ENCODE measurements at places on chromosomes 7 and 10. TPM values are rescaled to one million over a fixed set of nuclear protein-coding genes. Genes with fewer than 3 reads are reported as not detected.
A peak's percentile ranks its signal among the peaks of the same experiment; 100 is the strongest.

DNA sequence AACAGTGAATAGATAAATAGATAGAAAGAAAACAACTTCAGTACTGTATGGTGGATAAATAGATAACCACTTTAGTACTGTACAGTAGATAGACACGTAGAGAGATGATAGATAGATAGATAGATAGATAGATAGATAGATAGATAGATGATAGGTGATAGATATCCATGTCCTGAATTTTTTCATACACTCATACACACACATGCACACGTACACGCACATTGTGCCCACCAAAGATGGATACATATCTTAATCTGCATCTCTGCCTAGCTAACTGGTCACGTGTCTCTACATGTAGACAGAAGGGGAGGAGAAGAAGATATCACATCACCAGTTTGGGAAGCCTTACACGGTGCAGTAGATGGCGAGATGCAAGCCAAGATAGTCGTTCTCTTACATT is 99.2 kb downstream of the ARID5B start:
- H3K27me3 ChIP-seq = no peaks in the 10 kb centered on the region
- no peaks in the 10 kb centered on the region for H3K36me3 ChIP-seq
- DNase-seq = no peak
- H3K4me1 ChIP-seq = peaks cover 5% of the 10 kb centered on the region
- H3K4me3 ChIP-seq = no peak overlapping the region
- no peak overlapping the region for H3K27ac ChIP-seq

GRCh38 chr10:84267503-84268126 is 22.8 kb downstream of the RGR start:
- no peaks in the 10 kb centered on the region for H3K4me1 ChIP-seq
- H3K36me3 ChIP-seq = no peaks in the 10 kb centered on the region

PTPRZ1 gene
- 0.35 TPM for total RNA-seq

- H3K4me3 ChIP-seq = peak overlapping the region; percentile 13
- H3K4me1 ChIP-seq = no peaks in the 10 kb centered on the region
- H3K27ac ChIP-seq = peak overlapping the region; percentile 6
Observed at GRCh38 chr10:47165168-47165710, 134.8 kb upstream of the GDF10 start.

- no peak overlapping the region for H3K4me3 ChIP-seq
- DNase-seq = no peak
- no peaks in the 10 kb centered on the region for H3K36me3 ChIP-seq
- H3K27me3 ChIP-seq = no peaks in the 10 kb centered on the region
- H3K27ac ChIP-seq = no peak overlapping the region
Observed at GRCh38 chr7:157299613-157300368, 37.0 kb upstream of the DNAJB6 start.

- DNase-seq = no peak
- no peak overlapping the region for H3K4me3 ChIP-seq
- no peaks in the 10 kb centered on the region for H3K4me1 ChIP-seq
- H3K27ac ChIP-seq = no peak overlapping the region
Observed at GRCh38 chr7:50954716-50955115, 172.0 kb upstream of the GRB10 start.

LMOD2 gene
- total RNA-seq = not detected

DNA sequence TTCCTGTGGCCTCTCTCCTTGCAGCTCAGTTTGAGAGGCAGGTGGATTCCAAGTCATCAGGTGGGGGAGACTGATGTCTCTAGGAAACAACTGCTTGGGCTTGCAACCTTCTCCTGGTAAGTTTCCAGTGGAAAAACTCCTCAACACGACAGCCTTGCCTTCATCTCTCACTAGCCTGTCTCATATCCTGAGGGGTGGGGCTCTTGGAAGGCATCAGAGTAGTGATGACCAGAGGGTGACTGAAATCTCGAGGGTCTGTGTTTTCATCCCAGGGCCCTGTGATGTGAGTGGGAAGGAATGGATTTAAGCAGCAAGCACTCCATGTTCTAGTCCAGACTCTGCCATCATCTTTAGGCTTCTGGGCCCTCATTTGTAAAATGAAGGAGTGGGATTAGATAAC is 107.0 kb downstream of the NRP1 start:
- no peak overlapping the region for H3K27ac ChIP-seq
- no peaks in the 10 kb centered on the region for H3K4me1 ChIP-seq

GRCh38 chr7:129123510-129123857 is 21.0 kb upstream of the TSPAN33 start:
- H3K36me3 ChIP-seq = no peaks in the 10 kb centered on the region
- no peaks in the 10 kb centered on the region for H3K4me1 ChIP-seq
- no peak overlapping the region for H3K27ac ChIP-seq
- no peak overlapping the region for H3K4me3 ChIP-seq

Measured in colonic mucosa (tissue), 4 donors.